ENCODE measurements at places on chromosomes 3 and 15. TPM values are rescaled to one million over a fixed set of nuclear protein-coding genes. Genes with fewer than 3 reads are reported as not detected.

The CACNA2D3 gene
- 0.41 TPM for total RNA-seq

The HIGD2B gene
- 0.21 TPM for total RNA-seq

The TLR9 gene
- total RNA-seq: not detected

The LRRIQ4 gene
- total RNA-seq: not detected

The PRR20G gene
- not detected for total RNA-seq

The FRMD5 gene
- 18.3 TPM for total RNA-seq

The AZI2 gene
- total RNA-seq: 42.4 TPM

The MGLL gene
- 2.1 TPM for total RNA-seq

The PLA1A gene
- total RNA-seq: not detected

The RTP1 gene
- not detected for total RNA-seq

The RPS17 gene
- total RNA-seq: 1,598 TPM

The ZBBX gene
- not detected for total RNA-seq

The CHDH gene
- total RNA-seq: 24.1 TPM

The ATP2B2 gene
- total RNA-seq: not detected

The GOLGA6L1 gene
- not detected for total RNA-seq

The SAMMSON gene
- total RNA-seq: not detected
